ENCODE measurements at places on chromosomes 6 and 20. TPM values are rescaled to one million over a fixed set of nuclear protein-coding genes. Genes with fewer than 3 reads are reported as not detected.

TMEM200A gene
- polyA plus RNA-seq = 0.37 TPM

SLC17A3 gene
- polyA plus RNA-seq = not detected

BNIP5 gene
- polyA plus RNA-seq = not detected

GCM1 gene
- polyA plus RNA-seq = not detected

TMEM74B gene
- polyA plus RNA-seq = not detected

DNA sequence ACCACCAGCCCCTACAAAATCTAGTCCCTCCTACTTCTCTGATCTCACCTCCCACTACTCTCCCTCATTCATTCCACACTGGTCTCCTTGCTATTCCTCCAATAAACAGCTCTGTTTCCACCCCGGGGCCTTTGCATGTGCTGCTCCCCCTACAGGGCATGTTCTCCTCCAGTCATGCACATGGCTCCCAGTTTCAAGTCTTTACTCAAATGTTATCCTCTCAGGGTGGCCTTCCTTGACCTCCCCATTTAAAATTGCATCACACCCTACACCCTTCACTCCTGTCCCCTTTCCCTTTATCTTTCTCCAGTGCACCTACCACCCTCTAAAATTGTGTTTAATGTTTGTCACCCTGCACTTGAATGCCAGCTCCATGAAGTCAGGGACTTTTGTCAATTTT is 174.5 kb downstream of the MRPL14 start:
- no peaks in the 10 kb centered on the region for H3K36me3 ChIP-seq
- DNase-seq = no peak
- no peaks in the 10 kb centered on the region for H3K27me3 ChIP-seq
- H3K4me3 ChIP-seq = no peak overlapping the region
- no peak overlapping the region for H3K27ac ChIP-seq
- no peaks in the 10 kb centered on the region for H3K4me1 ChIP-seq

- H3K4me3 ChIP-seq = no peak overlapping the region
- H3K4me1 ChIP-seq = no peaks in the 10 kb centered on the region
- no peak for DNase-seq
Observed at GRCh38 chr6:49582529-49582928, 32.1 kb downstream of the C6orf141 start.

Data from naive thymus-derived CD4-positive, alpha-beta T cell (primary cell).